NCI-H2029 treated with DMSO at 0.1 percent for 48 hours (cell line): ENCODE measurements at places on chromosomes 16 and 17.

GRCh38 chr16:20849589-20850390 lies 43.5 kb downstream of the REXO5 start:
- peak; percentile 61 for DNase-seq

GRCh38 chr16:20838240-20838639 lies 31.9 kb downstream of the REXO5 start:
- no peak for DNase-seq

GRCh38 chr17:61351745-61352407 lies 47.8 kb upstream of the TBX2 start:
- no peak for DNase-seq

DNA sequence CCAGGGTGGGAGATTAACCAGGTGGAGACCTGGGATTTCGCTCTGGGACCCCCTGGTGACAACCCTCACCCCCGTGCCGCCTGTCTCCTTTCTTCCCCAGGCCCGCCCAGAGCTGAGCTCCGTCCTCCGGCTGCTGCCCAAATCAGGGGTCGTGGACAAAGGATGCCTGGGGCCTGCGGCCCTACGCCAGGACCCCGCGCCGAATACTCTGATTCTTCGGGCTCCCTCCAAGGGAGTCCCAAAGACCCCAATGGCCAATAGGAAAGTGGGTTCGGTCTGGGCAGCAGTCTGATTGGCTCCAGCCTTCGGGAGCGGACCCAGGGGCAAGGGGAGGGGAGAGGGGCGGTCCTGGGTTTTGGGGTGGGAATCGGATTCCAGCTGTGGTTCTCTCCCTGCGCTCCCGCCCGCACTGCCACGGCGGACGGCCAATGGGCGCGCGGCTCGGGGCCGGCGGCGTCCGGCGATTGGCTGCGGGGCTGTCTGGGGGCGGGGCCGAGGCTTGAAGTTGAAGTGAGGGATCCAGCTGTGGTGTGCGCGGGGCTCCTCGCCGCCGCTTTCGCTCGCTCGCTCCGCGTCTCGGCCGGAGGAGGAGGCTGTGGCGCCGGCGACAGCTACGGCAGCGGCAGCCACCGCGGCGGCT lies at the start of gene CACNA1G:
Gene CACNA1G, plus strand, starts transcription at position 531 of the 640 bp plus-strand sequence. CDS start 745 bp downstream, outside the sequence.
- DNase-seq = peak; percentile 44

DNA sequence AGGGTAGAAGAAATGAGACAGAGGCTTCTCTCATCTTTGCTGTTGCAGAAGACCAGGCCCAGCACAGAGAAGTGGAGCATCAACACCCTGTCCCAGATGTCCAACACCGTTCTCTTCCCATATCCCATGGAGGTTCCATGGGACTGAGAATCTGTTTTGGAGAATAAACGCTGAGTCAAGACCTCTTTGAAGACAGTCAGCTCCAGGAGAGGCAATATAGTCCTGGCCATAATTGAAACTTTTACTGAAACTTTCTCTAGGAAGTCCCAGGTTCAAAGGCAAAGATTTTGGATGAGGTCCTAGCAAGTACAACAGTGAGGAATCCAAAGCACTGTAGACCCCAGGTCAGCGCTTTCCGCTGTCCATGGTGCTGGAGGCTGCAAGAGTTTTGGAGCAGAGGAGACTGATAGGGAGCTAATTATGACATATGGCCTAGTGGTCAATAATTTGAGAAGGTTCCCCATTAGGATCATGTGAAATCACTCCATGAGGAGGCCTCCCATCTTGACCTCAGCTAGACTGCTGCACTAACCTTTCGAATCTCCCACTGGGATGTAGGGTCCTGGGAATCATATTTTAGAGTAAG lies 36.0 kb downstream of the OSBPL7 start:
- DNase-seq = no peak

DNA sequence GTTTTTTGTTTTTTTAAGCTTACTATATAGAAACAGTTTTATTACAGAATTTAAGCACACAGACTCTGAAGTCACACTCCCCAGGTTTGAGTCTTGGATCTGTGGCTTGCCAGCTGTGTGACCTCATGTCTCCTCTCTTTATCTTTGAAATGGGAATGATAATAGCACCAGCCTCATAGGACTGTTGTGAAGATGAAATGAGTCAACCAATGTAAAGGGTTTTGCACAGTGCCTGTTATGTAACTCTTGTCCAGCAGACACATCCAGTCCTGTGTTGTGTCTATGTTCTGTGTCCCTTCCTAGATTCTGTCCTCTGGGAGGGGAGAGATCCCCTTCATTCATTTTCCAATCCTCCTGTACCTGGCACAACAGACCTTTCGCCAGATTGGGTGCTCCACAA lies 3.1 kb upstream of the CPD start:
- DNase-seq = no peak

DNA sequence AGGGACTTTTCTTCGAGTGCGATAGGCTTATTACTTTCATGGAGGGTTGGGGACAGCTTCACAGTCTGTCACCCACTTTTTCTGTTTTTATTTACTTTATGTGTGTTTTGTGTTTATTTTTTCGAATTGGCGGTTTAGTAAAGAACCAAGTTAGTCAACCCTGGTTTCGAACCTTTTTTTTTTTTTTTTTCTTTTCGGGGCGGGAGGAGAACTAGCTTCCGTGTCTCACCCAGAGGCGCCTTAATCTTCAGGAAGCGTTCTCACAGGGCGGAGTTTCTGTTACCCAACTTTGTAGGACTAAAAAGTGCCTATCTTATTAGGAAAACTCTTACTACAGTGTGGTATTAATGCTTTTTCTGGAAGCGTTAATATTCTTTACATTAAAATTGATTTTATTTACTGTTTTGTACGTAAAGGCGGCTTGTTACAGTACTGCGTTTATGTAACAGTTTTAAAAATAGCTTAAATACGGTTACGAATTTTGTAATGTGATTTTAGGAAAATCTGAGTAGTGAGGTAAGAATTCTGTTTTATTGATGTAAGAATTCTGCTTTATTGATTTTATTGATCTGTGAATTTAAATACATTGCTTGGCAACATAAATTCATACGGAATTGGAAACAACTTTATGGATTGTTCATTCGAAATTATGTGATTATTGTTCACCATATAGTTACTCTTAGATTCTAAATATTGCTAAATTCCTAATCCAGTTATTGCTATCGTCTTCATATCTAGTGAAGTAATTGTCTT lies 885 bp downstream of the ZNF207 start:
- DNase-seq = no peak

DNA sequence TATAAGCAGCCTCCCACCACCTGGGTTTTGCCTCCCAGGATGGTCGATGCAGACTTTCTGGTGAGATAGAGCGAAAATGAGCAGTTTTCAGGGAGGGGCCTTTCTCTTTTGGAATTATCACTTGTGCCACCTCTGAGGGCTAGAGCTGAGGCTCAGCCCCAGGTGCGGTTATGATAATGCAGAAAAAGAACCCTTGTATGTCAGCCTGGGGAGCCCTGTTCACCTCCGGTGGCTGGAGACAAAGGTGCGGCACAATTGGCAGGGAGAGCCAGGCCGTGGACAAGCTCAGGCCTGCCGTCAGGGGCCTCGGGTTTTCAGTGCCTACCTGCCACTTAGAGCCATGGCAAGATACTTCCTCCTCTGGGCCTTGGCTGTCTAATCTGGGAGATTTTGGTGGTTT lies 4.4 kb downstream of the SCPEP1 start:
- DNase-seq = no peak

DNA sequence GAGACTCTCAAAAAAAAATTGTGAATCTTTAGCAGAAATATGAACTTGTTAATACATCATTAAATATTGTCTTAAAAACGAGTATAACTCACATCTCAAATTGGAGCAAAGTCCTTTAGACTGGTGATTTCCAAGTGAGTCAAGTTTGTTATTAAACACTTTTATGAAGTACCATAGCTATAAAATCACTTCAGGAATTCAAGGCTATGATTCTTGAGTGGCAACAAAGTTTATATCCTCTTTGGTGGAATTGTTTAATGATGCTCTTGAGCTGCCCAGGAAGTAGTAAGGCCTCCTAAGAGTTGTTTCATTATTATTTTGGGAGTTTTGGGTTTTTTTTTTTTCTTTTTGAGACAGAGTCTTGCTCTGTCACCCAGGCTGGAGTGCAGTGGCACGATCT lies 16.7 kb upstream of the BLMH start:
- DNase-seq = no peak

DNA sequence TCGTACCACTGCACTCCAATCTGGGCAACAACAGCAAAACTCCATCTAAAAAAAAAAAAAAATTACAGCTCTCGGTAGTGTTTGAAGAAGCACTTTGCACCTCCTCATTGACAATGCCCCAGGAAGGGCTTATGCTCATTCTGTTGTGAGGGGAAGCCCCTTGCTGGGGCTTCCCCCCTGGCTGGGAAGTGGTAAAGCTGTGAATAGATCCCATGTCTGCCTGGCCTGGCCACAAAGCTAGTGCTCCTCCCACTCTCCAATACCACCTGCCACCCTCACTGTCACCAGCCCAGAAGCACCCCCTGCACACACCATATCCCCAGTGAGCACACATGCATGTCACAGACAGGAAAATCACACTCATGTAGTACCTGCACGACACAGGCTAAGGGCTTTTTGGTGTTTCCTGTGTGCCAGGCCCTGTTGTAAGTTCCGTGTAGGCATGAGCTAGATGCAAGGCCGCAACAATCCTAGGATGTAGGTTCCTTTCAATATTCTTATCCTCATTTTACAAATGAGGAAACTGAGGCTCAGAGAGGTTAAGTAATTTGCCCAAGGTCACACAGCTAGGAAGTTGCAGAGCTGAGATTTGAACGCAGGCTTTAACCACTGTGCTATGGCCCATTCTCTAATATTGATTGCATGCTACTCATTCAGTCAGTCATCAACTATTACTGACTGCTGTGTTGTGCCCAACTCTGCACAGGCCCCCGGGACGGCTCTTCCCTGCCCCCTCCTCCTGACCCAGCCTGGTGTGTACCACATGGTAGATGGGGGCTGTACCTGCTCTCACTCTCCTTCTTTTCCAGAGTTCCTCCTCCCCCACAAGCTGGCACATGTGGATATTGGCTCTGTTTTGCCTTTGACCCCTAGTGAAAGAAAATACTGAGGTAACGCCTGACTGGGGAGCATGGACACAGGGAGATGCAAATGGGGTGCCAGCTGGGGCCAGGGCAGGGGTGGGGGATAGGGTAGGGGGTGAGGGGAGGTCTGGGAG lies 11.9 kb upstream of the COL1A1 start:
- no peak for DNase-seq

GRCh38 chr17:42964161-42964932 lies at the start of gene AARSD1:
Gene AARSD1, minus strand, starts transcription at chr17:42964454. Its CDS starts 14 bp downstream, at chr17:42964440.
- peak; percentile 77 for DNase-seq

DNA sequence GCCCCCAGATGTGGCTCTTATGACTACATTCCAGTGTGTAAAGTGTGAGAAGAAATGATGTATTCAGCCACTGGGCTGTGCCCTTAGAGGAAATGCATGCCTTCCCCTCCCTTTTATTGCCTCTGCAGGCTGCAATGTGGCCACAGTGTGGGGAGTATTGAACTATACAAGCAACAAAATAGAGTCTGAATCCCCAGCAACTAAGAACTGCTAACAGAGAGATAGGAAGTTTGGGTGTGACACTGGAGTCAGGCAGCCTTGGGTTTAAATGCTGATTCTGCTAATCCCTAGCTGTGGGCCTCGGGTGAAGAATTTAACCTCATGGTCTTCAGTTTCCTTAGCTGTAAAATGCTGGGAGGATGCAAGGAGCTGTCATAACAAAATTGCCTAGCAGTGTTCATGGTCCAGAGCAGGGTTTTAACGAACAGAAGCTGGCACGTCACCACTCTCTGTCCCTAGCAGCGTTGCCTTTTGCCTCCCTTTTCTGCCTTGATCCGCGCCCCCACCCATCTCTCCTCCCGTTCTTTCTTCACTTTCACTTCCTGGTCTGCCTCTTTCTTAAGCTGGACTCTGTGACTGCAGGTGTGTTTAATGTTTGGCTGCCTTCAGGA lies 50.3 kb downstream of the KPNA2 start:
- DNase-seq = no peak

DNA sequence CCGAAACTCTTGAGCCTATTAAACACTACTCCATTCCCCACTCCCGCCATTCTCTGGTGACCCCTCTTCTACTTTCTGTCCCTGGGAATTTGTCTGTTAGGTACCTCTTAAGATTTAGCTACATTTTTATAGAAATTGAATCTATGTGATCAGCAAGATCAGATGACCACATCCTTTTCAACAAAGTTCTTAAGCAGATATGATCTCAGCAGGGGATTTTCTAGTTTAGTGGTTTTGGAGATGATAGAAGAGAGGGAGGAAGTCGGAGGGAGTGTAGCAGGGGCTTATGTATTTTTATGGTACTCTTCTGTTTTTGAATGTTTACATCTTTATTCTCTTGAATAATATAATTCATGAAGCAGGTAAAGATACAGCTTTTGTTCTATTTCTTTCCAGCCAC lies 40.8 kb downstream of the RPA1 start:
- no peak for DNase-seq

- no peak for DNase-seq
These were observed 84.5 kb downstream of the SOX9 start for GRCh38 chr17:72205357-72205756.

GRCh38 chr16:10385725-10386516 lies at the start of gene ATF7IP2:
Gene ATF7IP2, plus strand, starts transcription at chr16:10386061. Its CDS starts 44,560 bp downstream, at chr16:10430621.
- DNase-seq = peak; percentile 22

- DNase-seq = no peak
These were observed 895 bp downstream of the ANKRD40CL start for GRCh38 chr17:50766222-50767023.

- peak; percentile 58 for DNase-seq
These were observed 31.5 kb upstream of the CDH5 start for GRCh38 chr16:66334853-66335574.

- DNase-seq = no peak
These were observed 75.9 kb downstream of the LMF1 start for GRCh38 chr16:894841-895240.

DNA sequence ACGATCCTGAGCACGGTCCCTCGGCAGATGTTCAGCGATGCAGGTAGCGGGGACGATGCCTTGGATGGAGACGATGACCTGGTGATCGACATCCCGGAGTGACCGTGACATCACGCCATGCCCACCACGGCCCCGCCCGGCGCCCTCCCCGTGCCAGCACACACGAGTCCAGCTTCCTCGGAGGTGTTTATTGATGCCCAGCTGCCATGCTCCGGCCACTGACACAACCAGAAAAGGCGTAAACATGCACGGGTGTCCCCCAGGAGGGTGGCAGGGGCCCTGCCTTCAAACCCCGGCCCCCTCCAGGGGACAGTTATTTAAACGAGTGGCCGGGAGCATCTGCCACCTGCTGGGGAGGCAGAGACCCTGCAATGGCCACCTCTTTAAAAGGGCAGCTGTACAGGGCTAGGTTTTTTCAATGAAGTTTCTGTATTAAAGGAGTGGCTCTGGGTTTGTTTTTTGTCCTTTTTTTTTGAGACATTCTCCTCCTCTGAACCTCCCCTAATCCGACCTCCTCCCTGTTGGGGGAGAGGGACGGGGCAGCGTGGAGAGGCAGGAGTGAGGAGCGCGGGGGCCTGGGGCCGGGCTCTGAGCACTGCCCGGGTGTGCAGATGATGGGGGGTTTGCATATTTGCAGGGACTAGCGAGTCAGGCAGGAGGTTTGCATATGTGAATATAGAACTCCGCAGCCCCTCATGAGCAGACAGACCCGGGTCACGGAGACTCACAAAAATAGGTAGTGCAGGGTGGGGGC lies 5.3 kb downstream of the DOC2A start:
- peak; percentile 24 for DNase-seq
